ENCODE measurements at places on chromosomes 1 and 21.

DNA sequence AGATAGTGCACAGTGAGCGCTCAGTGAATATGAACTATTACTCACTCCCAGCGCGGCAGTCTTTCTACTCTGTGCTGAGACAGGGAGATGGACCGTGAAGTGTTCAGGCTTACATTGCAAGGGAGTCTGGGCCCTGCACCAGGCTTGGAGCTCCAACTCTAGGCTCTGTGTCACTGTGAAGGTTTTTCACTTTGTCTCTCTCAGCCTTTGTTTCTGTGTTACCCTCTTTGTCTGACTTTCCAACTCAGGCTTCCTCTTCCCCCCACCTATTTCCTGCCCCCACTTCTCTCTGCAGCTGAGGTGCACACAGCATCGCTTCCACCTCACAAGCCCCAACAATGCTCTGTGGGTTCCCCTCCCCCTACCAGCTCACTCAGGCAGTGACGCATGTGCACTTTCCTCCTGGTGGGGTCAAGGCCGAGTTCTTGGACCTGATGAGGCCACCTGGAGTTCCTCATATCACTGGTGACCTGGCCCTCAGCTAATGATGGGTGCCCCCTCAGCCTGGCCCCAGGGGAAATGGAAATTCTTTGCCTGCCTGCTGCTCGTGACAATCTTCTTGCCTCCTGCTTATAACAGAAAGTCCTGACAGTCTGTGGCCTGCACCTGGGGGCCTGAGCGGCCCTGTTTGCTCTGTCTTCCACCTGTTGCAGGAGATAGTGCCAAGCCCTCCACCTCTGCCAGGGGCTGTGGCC is 1.1 kb upstream of the LCK start:
- DNase-seq: peak; percentile 71

GRCh38 chr21:46028573-46029091 is 47.1 kb downstream of the COL6A1 start:
- DNase-seq: no peak

DNA sequence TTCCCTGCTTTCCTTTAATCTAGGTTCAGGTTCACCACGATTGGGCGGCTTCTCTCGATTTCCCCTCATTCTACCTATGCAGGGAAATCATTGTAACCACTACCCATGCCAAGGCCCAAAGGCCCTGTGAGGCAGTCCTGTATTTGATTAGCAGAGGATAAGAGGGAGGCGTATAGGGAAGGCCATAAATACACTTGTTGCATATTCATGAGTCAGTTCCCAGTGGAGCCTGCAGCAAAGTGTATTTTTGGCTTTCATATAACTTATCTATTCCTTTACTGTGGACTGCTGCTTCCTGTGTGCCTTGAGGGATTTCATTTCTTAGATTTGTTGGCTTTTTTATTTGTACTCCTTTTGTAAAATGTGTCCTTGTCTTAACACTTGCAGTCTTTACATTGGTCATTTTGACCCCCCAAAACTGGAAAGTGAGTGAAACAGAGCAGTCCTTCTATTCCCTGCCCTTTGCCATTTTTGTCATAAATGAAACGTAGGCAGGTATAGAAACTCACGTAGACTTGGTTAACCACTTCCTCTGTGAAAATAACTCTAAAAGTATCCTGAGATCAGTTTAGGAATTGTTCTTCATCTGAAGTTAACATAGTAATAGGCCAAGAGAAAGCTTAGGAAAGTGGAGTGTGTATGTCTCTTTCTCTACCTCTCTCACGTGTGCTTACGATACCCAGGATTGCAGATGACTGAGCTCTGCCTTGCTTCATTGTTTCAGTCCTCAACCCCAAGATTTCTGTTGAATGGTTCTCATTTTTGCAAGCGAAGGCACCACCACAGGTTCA is 19.6 kb upstream of the KCNQ4 start:
- no peak for DNase-seq

DNA sequence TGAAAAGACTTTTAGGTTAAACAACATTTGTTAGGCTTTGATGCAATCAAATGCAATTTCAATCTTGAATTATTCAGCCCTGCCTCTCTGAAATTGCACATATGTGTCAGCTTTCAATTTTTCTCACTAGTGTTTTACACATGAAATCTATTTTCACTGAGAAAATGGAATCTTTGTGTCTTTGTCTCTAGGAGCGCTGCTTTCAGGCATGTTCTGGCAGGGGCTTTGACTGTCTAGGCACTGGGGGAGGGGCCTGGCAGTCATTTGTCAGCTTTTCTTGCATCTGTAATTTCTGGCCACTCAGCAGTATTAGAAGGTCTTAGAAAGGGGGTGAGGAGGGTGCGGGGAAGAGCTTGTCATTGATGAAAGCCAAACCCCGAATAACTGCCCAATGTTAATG is 264.4 kb downstream of the PTPRC start:
- no peak for DNase-seq
